ENCODE measurements at places on chromosomes 2 and 18. TPM values are rescaled to one million over a fixed set of nuclear protein-coding genes. Genes with fewer than 3 reads are reported as not detected.

GRCh38 chr18:74722237-74722636 lies 124.6 kb downstream of the ZNF407 start:
- DNase-seq, result no peak

- no peak for DNase-seq
Measured at GRCh38 chr2:41068740-41069139, 616.9 kb upstream of the SLC8A1 start.

DNA sequence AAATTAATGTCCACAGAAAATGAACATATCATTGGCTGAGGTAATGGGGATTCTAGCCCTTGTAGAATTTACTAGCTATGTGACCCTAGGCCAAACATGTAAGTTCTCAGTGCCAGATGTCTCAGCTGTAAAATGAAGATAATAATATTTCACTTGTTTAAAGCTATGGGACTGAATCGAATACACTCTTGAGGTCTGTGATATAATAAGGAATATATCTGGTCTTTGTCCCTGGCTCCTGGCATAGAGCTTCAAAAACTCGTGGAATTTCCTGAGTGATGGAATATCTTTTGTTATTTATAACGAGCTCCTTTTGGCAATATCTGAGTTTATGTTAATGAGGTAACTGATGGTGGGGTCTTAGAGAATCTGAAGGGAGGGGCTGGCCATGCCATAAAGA lies 201.4 kb upstream of the CYP26B1 start:
- DNase-seq, result no peak

DNA sequence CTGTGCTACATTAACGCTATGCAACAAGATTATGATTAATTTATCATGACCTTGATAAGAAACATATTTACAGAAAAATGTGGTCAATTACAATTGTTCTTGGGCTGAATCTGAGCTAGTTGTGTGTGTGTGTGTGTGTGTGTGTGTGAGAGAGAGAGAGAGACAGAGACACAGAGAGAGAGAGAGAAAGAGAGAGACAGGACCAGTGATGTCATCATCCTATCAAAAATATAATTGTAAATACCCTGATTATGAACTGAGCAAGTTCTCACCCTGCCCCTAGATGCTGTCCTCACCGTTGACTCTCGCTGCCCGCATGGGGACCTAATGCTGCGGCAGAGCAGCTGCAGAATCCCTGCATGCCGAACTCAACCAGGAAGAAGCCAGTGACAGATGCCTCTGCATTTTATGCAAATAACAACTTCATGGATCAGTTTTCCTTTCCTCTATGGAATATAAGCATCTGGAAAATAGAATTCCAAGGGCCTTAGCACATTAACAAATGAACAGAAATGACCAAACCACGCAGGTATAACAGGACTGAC lies 512.5 kb downstream of the PLCL1 start:
- no peak for DNase-seq

DNA sequence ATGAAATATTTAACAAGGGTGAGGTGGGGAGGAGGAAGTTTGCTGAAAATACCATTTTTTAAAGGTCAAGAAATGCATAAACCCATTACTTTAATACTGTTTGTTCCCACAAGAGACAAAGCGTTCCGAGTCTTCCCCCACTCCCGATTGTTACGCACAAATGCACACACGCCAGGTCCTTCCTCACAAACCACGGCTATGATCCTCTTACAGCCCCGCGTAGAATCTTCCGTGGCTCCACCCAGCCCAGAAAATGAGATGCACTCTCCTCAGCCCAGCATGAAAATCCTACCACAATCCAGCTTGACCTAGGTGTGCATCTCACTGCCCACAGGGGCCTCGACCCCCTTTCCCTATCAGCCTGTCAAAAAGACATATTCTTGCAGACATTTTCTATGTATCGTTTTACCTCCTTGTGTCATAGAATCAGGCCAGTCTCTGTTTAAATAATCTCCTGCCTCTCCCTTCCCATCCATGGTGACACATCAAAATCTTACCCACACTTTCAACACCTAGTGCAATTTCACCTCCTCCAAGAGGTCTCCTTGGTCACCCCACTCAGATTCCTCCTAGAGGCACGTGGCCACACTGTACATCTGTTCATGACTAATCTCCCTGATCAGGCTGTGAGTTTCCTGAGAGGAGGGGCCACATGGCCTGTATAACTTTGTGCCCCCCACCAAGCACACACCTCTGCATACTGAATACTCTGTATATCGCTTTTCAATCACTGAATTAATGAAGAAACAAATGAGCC lies 491.0 kb upstream of the KLHL29 start:
- DNase-seq, result no peak

- DNase-seq, result peak; percentile 29
Measured at GRCh38 chr18:4586731-4587130, 131.6 kb upstream of the DLGAP1 start.

- no peak for DNase-seq
Measured at GRCh38 chr2:225074366-225074765, 32.1 kb upstream of the DOCK10 start.

- DNase-seq, result no peak
Measured at GRCh38 chr2:46169467-46169866, 127.7 kb upstream of the EPAS1 start.

- DNase-seq, result no peak
Measured at GRCh38 chr2:177000061-177000714, 212.4 kb upstream of the HNRNPA3 start.

- DNase-seq, result peak; percentile 30
Measured at GRCh38 chr18:68494802-68495581, 219.9 kb downstream of the TMX3 start.

Gene DLX1
- 0.46 TPM for total RNA-seq

Gene FBXO11
- 58.2 TPM for total RNA-seq

All from mucosa of gallbladder (tissue), 1 donor.